ENCODE measurements at places on chromosomes 6 and 20.

DNA sequence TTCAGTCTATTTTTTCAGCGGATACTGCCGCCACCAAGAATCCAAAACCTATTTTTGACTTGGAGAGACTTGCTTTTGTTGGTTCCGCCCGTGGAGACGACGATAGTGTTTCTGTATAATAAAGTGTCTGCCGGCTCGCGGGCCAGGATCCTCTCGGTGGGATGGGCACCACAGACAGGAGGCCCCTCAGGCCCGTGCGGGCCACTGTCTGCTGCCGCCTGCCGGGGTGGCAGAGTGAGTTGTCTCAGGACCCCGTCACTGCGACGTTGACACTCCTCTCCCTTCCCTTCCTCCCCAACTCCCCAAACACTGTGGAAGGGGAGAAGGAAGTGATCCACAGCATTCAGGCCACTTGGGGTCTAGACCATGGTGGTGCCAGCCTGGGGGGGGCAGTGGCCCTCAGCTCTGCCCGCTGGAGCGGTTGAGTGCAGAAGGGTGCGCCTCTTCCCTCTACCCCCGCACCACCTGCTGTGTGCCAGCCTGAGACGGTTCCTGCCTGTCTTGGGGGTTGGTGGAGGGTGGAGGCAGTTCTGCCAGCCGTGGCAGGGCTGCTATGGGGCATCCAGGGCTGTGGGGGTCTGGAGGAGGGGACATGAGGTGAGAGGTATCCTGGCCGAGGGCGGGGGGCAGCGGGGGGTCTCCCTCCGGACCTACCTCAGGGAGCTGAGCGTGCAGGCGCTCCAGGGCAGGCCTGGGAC, 17.5 kb downstream of the RBM38 start:
- no peak for DNase-seq

DNA sequence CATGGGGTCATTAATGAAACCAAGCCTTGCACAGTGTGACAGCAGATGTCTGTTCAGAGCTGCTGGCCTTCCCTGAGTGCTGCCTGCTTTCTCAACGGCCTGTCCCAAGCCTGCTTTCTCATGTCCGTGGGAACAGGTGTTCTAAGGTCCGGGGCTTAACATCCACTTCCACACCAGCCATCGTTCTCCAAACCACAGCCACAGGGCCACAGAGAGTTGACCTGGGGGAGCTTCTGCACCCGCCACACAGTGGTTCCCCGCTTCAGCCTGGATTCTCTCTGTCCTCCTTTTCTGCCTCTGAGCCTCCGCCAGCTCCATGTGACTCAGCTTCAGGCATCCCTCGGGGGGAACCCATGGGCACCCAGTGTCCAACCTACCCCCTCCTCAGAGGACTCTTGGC, 26.9 kb upstream of the PPP1R3G start:
- DNase-seq, result peak; percentile 19

DNA sequence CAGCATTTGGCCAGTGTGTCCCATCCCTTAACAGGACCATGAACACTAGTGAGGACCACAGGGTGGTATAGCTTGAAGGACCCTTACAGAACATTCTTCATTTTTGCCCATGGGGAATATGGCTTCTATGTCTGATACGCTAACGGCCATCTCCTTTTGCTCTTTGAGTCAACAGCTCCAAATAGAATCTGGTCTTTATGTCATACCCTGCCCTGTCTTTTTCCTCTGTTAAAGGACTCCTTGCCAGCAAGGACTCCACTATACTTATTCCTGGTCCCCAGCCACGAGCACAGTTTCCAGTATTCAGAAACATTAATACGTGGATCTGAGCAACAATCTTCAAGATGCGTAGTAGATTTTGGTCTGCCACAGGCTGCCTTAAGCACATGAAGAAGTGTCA, 22.5 kb downstream of the SERPINB1 start:
- no peak for DNase-seq

DNA sequence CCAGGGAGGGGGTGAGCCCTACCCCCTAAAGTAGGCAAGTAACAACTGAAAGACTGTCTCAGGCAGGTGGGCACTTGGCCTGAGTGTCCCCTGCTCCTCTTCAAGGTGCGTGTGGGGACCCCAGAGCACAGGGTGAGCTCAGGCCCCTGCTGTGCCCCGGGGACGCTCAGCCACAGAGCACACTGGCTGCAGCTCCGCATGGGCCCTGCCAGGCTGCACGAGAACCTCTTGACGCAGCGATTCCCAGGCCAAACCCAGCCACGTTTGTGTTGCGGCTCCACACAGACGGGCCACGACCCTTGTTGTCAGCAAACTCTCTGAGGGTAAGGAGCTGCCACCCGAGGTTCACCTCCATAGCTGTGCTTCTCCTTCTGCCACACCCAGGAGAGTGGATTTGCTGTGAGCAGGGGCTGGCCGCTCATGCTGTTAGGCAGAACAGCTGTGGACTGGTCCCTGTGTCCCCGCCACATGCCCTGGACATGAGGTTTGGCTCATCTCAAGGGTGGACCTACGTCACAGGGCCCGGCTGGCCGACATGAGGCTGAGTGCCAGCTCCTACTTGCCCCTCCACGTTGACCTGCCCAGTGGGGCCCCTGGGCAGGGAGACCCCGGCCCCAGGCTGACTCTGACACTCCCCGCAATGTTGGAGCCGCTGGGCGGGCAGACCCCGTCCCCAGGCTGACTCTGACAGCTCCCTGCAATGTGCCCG, 29.7 kb upstream of the GATA5 start:
- no peak for DNase-seq

GRCh38 chr20:53343448-53343847, 250.2 kb downstream of the ZNF217 start:
- no peak for DNase-seq
